ENCODE measurements at places on chromosomes 11 and 22.

- no peak for DNase-seq
Observed at GRCh38 chr11:72244060-72244360, at the start of gene PHOX2A. Gene PHOX2A (minus strand): TSS chr11:72244176. CDS start chr11:72244004, 172 bp downstream.

DNA sequence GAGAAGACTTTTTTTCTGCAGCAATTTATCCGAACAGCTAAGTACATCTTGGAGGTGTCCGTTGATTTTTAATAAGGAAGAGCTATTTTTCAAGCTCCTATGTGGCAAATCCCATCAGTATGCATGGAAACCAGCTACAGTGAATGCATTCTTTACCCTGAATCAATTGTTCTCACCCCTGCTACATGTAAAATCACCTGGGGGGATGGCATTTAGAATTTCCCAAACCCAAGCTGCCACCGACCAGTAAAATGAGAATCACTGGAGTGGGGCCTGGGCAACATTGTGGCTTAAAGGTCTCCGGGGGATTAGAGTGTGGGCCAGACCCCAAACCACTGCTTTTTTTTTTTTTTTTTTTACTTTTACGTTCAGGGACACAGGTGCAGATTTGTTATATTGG is 2.8 kb upstream of the ZNF195 start:
- no peak for DNase-seq

- no peak for DNase-seq
Observed at GRCh38 chr11:46306296-46306853, 28.9 kb downstream of the CREB3L1 start.

GRCh38 chr11:42085736-42086135 is 626.3 kb upstream of the LRRC4C start:
- peak; percentile 89 for DNase-seq

DNA sequence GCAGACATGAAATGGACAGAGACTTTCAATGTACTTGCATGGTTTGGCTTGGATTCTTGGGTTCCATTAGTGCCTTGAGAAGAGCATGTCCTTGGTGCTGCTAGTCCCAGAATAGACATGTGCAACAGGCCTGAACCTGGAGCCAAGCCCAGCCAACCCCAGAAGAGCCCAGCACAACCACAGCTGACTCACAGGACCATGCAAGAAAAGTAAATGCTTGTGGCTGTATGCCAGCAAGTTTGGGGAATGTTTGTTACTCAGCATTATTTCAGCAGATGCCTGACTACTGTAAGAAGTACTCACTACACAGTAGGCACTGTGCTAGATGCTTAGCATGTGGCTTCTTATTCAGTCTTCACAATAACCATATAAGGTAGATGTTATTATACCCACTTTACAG is 39.2 kb upstream of the HMGXB4 start:
- DNase-seq, result no peak

Measured in Kasumi-1 (cell line).